ENCODE measurements at places on chromosomes 5 and 9. TPM values are rescaled to one million over a fixed set of nuclear protein-coding genes. Genes with fewer than 3 reads are reported as not detected.

DNA sequence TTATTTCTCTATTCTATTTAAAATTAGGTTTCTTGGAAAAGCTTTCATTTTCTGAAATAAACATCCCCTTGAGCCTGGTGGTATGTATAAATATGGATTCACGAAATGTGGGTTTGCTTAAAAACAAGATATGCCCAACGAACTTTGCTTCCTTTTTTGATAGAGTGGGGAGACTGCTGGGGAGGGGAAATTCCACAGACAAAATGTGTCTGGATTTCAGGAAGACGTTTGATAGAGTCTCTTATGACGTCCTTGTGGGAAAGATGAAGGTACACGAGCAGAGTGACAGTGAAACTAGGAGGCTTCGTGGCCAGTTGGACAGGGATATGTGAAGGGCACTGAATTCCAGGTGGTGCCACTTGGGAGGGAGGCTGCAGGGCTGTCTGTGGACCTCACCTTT is 84.5 kb upstream of the RPS23 start:
- H3K4me1 ChIP-seq, result peaks cover 7% of the 10 kb centered on the region
- H3K27ac ChIP-seq, result no peak overlapping the region

GRCh38 chr9:124574534-124575375 is 67.6 kb upstream of the NR5A1 start:
- no peaks in the 10 kb centered on the region for H3K27me3 ChIP-seq
- H3K27ac ChIP-seq, result no peak overlapping the region
- H3K36me3 ChIP-seq, result no peaks in the 10 kb centered on the region
- DNase-seq, result no peak

- DNase-seq, result no peak
- peaks cover 18% of the 10 kb centered on the region for H3K4me1 ChIP-seq
- no peaks in the 10 kb centered on the region for H3K36me3 ChIP-seq
- H3K27me3 ChIP-seq, result no peaks in the 10 kb centered on the region
- no peak overlapping the region for H3K4me3 ChIP-seq
Measured at GRCh38 chr5:111694133-111694532, 62.9 kb downstream of the NREP start.

OMD gene
- total RNA-seq, result 10.3 TPM

DNA sequence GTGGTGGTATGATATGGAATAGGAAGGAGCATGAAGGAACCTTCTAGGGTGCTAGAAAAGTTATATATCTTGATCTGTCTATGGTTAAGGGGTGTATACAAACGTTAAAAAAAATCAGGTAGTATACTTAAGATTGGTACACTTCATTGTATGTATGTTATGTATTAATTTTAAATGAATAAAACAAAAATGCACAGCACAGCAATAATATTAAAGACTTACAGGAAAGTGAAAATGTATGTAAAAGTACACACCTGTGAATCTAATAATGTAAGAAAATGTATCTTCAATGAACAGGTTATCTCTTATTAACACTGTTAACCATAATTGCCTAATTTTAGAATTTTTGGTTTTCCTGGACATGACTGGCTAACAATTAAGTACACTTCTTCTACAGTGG is 77.2 kb downstream of the HMGCR start:
- H3K4me3 ChIP-seq, result no peak overlapping the region
- H3K36me3 ChIP-seq, result no peaks in the 10 kb centered on the region
- no peaks in the 10 kb centered on the region for H3K4me1 ChIP-seq
- DNase-seq, result no peak

DNA sequence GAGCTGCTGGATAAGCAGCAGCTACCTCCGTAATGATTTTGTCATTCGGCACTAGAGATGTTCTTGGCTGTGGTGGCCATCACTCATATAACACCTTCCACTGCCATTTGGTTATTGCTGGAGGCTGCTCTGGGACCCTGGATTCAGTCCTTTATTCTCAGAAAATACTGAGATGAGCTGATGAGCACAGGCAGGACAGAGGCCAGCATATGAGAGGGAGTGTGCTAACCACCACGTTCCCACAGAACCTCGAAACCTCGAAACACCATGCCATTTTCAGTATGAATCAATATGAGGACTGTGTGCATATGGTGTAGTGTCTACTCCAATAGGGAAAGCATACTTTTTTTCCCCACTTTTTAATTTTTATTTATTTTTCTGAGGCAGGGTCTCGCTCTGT is 56.6 kb downstream of the ADAM19 start:
- H3K27me3 ChIP-seq, result no peaks in the 10 kb centered on the region
- H3K4me1 ChIP-seq, result peaks cover 22% of the 10 kb centered on the region
- H3K36me3 ChIP-seq, result no peaks in the 10 kb centered on the region
- no peak overlapping the region for H3K4me3 ChIP-seq
- DNase-seq, result no peak

DNA sequence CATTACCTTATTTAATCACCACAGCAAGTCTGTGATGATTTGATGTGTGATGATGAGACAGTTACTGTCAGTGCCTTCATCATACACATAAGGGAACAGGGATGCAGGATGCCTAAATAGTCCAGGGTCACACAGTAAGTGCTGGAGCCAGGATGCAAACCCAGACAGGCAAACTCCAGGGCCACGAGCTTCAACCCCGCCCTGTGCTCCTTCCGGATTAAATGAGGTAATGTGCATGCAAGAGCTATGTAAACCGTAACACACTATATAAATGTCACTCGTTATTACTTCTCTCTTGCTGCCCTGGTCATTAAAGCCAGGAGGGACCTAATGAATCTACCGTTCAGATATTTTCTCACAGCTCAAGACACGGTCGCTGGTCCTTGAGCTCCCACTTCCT is 12.8 kb downstream of the SMIM23 start:
- H3K4me3 ChIP-seq, result no peak overlapping the region
- H3K4me1 ChIP-seq, result no peaks in the 10 kb centered on the region
- no peak overlapping the region for H3K27ac ChIP-seq
- no peak for DNase-seq
- no peaks in the 10 kb centered on the region for H3K27me3 ChIP-seq

MARCOL gene
- total RNA-seq, result not detected

GRCh38 chr9:106419829-106420228 is 443.1 kb upstream of the ZNF462 start:
- H3K36me3 ChIP-seq, result no peaks in the 10 kb centered on the region
- no peak overlapping the region for H3K4me3 ChIP-seq
- no peaks in the 10 kb centered on the region for H3K4me1 ChIP-seq

INSL4 gene
- not detected for total RNA-seq

- H3K36me3 ChIP-seq, result no peaks in the 10 kb centered on the region
- no peaks in the 10 kb centered on the region for H3K4me1 ChIP-seq
- DNase-seq, result no peak
Measured at GRCh38 chr5:82707741-82708140, 369.5 kb downstream of the TMEM167A start.

- H3K4me3 ChIP-seq, result no peak overlapping the region
- DNase-seq, result no peak
- H3K36me3 ChIP-seq, result peaks cover 36% of the 10 kb centered on the region
- H3K4me1 ChIP-seq, result peaks cover 27% of the 10 kb centered on the region
- H3K27me3 ChIP-seq, result no peaks in the 10 kb centered on the region
Measured at GRCh38 chr9:128635266-128636023, 21.2 kb downstream of the DYNC2I2 start.

GRCh38 chr5:151225475-151225874 is 1.6 kb upstream of the CCDC69 start:
- no peak for DNase-seq
- no peak overlapping the region for H3K4me3 ChIP-seq
- no peaks in the 10 kb centered on the region for H3K36me3 ChIP-seq
- H3K4me1 ChIP-seq, result peaks cover 32% of the 10 kb centered on the region
- H3K27ac ChIP-seq, result no peak overlapping the region
- H3K27me3 ChIP-seq, result no peaks in the 10 kb centered on the region

DNA sequence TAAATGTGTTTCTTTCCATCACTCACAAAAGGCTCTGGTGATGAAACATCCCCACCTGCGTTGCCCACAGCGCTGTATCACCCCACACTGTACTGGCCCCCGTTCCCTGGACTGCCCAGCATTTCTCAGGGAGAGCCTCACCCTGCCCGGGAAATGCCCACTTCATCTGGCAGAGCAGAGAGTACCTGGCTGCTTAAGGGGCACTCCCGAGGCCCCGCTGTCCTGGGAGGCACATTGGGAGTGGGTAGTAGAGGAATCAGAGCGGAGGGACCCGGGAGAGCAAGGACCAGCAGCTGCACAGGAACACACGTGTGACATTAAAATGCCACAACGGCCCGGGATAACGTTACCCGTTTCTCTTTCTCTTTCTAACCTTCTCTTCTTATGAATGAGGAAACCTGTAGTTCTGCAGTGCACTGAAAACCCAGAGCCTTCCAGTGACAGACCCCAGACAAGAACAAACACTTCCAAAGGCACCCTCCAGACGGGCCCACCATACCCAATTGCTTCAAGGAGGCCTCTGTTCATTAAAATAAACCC is 110.0 kb downstream of the ROR2 start:
- peaks cover 70% of the 10 kb centered on the region for H3K4me1 ChIP-seq
- H3K4me3 ChIP-seq, result no peak overlapping the region
- H3K27ac ChIP-seq, result no peak overlapping the region

PHAX gene
- total RNA-seq, result 44.7 TPM

- H3K4me3 ChIP-seq, result no peak overlapping the region
- no peaks in the 10 kb centered on the region for H3K36me3 ChIP-seq
- H3K27ac ChIP-seq, result no peak overlapping the region
- DNase-seq, result no peak
- H3K4me1 ChIP-seq, result no peaks in the 10 kb centered on the region
Measured at GRCh38 chr5:22844636-22845035, 8.5 kb downstream of the CDH12 start.

DNA sequence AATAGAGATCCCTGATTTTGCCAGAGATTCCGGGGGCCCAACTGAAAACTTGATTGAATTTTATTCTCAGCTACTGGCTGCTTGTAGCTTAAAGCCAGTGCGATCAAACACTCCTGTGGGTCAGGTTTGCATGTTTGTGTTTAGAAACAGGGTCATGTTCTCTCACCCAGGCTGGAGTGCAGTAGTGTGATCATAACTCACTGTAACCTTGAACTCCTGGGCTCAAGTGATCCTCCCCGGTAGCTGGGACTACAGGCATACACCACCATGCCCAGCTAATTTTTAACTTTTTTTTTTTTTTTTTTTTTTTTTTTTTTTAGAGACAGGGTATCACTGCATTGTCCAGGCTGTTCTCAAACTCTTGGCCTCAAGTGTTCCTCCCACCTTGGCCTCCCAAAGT is 66.6 kb downstream of the LRRC70 start:
- H3K36me3 ChIP-seq, result no peaks in the 10 kb centered on the region
- no peak for DNase-seq
- H3K27me3 ChIP-seq, result no peaks in the 10 kb centered on the region
- H3K27ac ChIP-seq, result no peak overlapping the region
- H3K4me1 ChIP-seq, result no peaks in the 10 kb centered on the region

DNA sequence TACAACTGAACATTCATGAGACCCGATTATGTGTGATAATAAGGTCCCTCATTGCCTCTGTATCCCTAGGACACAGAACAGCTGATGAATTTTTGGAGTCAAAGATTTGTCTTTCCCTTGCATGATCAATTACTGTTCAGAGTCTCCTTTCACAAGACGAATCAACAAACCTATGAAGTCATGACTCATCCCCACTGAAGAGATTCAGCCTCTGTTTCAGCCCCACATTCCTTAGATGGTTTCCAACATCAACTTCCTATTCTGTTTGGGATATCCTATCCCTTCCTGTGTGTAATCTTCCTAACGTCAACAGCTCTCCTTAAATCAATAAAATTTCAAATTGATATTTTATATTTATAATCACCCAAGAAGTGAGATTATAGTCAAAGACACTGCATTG is 199.0 kb downstream of the DNAH5 start:
- H3K4me1 ChIP-seq, result no peaks in the 10 kb centered on the region
- H3K27me3 ChIP-seq, result no peaks in the 10 kb centered on the region
- no peak overlapping the region for H3K4me3 ChIP-seq
- H3K27ac ChIP-seq, result no peak overlapping the region
- DNase-seq, result no peak
- no peaks in the 10 kb centered on the region for H3K36me3 ChIP-seq

GPR151 gene
- not detected for total RNA-seq

DNA sequence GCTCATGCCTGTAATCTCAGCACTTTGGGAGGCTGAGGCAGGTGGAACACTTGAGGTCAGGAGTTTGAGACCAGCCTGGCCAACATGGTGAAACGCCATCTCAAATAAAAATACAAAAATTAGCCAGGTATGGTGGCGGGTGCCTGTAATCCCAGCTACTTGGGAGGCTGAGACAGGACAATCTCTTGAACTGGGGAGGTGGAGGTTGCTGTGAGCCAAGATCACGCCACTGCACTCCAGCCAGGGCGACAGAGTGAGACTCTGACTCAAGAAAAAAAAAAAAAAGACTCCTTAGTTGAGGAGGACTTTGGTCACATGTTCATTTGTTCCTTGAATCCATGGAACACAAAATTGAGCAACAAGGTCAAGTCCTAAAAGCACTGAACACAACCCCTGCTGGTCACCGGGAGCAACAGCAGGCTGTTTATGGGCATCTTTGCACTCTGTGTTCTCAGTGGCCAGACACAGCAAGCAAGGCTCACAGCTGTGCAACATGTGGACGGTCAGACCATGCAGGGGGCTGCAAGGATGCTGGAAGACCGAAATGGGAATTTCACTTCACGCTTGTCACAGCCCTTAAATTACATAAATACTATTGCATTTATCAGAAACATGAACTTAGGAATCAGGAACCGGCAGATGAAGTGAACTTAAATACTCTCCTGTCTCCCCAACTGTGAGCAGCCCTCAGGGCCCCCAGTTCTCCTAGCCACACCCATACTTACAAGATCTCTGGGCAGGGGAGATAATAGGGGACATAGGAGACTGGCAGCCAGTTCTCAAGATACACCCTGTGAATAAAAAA is 2.8 kb downstream of the GBGT1 start:
- no peaks in the 10 kb centered on the region for H3K36me3 ChIP-seq
- no peaks in the 10 kb centered on the region for H3K27me3 ChIP-seq
- peaks cover 33% of the 10 kb centered on the region for H3K4me1 ChIP-seq
- H3K4me3 ChIP-seq, result no peak overlapping the region
- no peak for DNase-seq

- H3K27ac ChIP-seq, result no peak overlapping the region
- peaks cover 15% of the 10 kb centered on the region for H3K4me1 ChIP-seq
- DNase-seq, result no peak
- H3K27me3 ChIP-seq, result no peaks in the 10 kb centered on the region
- no peak overlapping the region for H3K4me3 ChIP-seq
Measured at GRCh38 chr5:136114414-136115125, 18.1 kb upstream of the SMAD5 start.

- no peaks in the 10 kb centered on the region for H3K4me1 ChIP-seq
- H3K27me3 ChIP-seq, result no peaks in the 10 kb centered on the region
- DNase-seq, result no peak
- no peak overlapping the region for H3K27ac ChIP-seq
- H3K4me3 ChIP-seq, result no peak overlapping the region
Measured at GRCh38 chr5:131496400-131496713, 138.7 kb downstream of the RAPGEF6 start.

- no peak for DNase-seq
- H3K27me3 ChIP-seq, result no peaks in the 10 kb centered on the region
- no peak overlapping the region for H3K27ac ChIP-seq
- H3K36me3 ChIP-seq, result no peaks in the 10 kb centered on the region
- H3K4me3 ChIP-seq, result no peak overlapping the region
Measured at GRCh38 chr5:14521748-14522147, 59.8 kb upstream of the OTULINL start.

PCDHB16 gene
- 12.3 TPM for total RNA-seq
